Activated naive CD4-positive, alpha-beta T cell treated with anti-CD3 and anti-CD28 coated beads for 36 hours (primary cell): ENCODE measurements at places on chromosomes 16 and 17. TPM values are rescaled to one million over a fixed set of nuclear protein-coding genes. Genes with fewer than 3 reads are reported as not detected.

ABCA10 gene
- total RNA-seq: 0.07 TPM

VAT1 gene
- total RNA-seq: 32.6 TPM

MEIOB gene
- 0.76 TPM for total RNA-seq

TP53TG3E gene
- not detected for total RNA-seq

TBC1D3G gene
- total RNA-seq: not detected

DNA sequence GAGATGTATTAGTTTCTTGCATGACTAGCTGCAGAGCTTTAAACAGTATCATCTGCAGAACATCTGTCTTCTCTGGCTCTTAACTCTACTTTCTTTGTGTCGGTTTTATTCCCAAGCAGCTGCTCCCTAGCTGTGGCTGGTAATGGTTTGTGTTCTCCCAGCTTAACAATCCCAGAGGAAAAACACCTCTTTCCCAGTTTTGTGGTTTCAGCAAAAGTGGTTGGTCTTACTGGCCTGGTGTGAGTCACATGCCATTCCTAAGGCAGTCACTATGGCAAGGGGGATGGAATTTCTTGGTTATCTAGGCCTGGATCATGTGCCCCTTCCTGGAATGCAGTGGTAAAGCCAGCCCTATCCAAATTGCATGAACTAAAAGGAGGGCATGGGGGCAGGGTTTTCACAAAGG lies 27.5 kb downstream of the OMG start:
- H3K4me1 ChIP-seq: no peaks in the 10 kb centered on the region
- no peaks in the 10 kb centered on the region for H3K27me3 ChIP-seq
- H3K4me3 ChIP-seq: no peak overlapping the region
- peaks cover 11% of the 10 kb centered on the region for H3K36me3 ChIP-seq
- no peak for DNase-seq
- H3K27ac ChIP-seq: no peak overlapping the region

- H3K27ac ChIP-seq: no peak overlapping the region
- no peak overlapping the region for H3K4me3 ChIP-seq
These were observed 170.5 kb downstream of the C16orf95 start for GRCh38 chr16:87146676-87147075.

- no peak for DNase-seq
- no peaks in the 10 kb centered on the region for H3K27me3 ChIP-seq
- H3K36me3 ChIP-seq: no peaks in the 10 kb centered on the region
- no peak overlapping the region for H3K4me3 ChIP-seq
- no peak overlapping the region for H3K27ac ChIP-seq
- H3K4me1 ChIP-seq: peaks cover 16% of the 10 kb centered on the region
These were observed 6.4 kb upstream of the ARHGAP27 start for GRCh38 chr17:45438931-45439610.

- H3K27ac ChIP-seq: no peak overlapping the region
- H3K36me3 ChIP-seq: peaks cover 17% of the 10 kb centered on the region
- no peaks in the 10 kb centered on the region for H3K27me3 ChIP-seq
These were observed 115.8 kb downstream of the SMG6 start for GRCh38 chr17:2187758-2188157.

- peaks cover 27% of the 10 kb centered on the region for H3K36me3 ChIP-seq
- H3K4me3 ChIP-seq: peak within 1 kb of the TSS; percentile 92
- H3K27ac ChIP-seq: peak within 1 kb of the TSS; percentile 97
- H3K27me3 ChIP-seq: no peaks in the 10 kb centered on the region
These were observed at the start of gene SUMO2 for GRCh38 chr17:75182569-75183436. TSS of gene SUMO2 (minus strand) at chr17:75182959. CDS start at chr17:75182834, 125 bp downstream.

DNA sequence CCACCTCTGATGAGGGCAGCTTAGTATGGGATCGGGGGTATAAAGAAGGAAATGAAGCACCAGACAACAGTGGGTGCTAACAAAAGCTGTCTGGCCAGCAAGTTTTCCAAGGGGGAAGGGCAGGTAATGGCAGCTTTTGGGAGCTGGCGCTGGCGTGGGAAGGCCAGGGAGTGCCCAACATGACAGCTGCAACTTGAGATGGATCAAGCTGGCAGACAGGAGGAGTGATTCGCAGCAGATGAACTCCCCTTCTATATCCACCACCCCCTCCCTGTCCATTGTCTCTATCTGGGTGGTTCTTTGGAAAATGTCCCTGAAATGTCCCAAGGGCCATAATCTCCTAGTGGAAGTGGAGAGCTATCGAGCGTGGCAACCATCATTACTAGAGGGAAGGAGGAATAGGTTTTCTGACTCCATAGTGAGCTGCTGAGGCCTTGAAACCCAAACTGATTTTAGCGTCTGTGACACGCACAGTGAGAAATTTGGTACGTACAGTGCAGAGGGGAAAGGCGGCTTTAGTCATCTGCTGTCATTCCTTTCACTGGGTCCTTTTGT lies 4.8 kb upstream of the INPP5K start:
- no peak for DNase-seq
- H3K27me3 ChIP-seq: no peaks in the 10 kb centered on the region
- peaks cover 8% of the 10 kb centered on the region for H3K36me3 ChIP-seq
- peaks cover 14% of the 10 kb centered on the region for H3K4me1 ChIP-seq
- no peak overlapping the region for H3K27ac ChIP-seq

- peaks cover 49% of the 10 kb centered on the region for H3K4me1 ChIP-seq
- no peaks in the 10 kb centered on the region for H3K27me3 ChIP-seq
- peak overlapping the region; percentile 87 for H3K4me3 ChIP-seq
- DNase-seq: peak; percentile 30
- peak overlapping the region; percentile 88 for H3K27ac ChIP-seq
- H3K36me3 ChIP-seq: peaks cover 23% of the 10 kb centered on the region
These were observed 536 bp downstream of the TMC6 start for GRCh38 chr17:78127888-78128550.

DNA sequence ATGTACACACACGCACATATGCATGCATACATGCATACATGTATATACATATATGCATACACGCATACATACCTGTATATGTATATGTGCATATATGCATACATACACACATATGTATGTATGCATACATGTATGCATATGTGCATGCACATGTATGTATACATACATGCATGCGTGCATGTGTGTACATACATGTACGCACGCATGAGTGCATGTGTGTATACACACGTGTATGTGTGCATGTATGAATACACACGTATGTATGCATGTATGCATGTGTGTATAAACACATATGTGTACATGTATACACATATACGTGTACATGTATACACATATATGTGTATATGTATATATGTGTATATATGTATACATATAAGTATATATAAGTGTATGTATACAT lies 28.5 kb upstream of the DLX3 start:
- H3K36me3 ChIP-seq: no peaks in the 10 kb centered on the region
- H3K27me3 ChIP-seq: peaks cover 14% of the 10 kb centered on the region
- H3K4me3 ChIP-seq: no peak overlapping the region
- no peak overlapping the region for H3K27ac ChIP-seq
- no peak for DNase-seq

DNA sequence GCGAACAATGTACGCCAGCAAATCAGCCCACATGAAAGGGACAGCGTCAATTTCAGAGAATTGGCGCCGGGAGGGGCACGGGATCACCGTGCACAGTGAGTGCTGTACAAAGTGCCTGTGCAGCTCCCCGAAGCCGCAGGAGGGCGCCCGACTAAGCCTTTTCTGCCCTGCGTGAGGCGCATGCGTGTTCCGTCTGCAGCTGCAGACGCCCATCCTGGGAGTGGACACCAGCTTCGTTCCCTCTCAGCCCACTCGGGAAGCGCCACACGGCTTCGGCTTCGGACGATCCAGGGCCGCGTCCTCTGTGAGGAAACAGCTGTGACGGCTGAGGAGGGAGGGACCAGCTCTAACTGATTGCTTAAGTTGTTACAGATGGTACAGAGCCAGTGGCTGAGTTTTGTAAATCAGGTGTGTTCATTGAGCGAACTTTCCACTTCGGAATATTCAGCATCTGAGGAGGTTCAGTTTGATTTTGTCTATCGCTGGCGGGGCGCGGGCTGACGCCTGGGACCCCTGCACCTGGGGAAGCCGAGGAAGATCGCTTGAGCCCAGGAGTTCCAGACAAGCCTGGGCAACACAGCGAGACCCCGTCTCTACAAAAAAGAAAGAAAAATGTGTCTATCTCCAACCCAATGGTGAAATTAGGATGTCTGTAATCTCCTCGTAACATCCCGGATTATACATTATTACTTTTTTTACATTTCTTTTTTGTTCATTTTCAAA lies 15.4 kb upstream of the ZNF287 start:
- peak; percentile 98 for DNase-seq
- H3K4me1 ChIP-seq: peaks cover 17% of the 10 kb centered on the region
- H3K27ac ChIP-seq: peak overlapping the region; percentile 87
- H3K4me3 ChIP-seq: peak overlapping the region; percentile 78
- peaks cover 14% of the 10 kb centered on the region for H3K27me3 ChIP-seq
- no peaks in the 10 kb centered on the region for H3K36me3 ChIP-seq

DNA sequence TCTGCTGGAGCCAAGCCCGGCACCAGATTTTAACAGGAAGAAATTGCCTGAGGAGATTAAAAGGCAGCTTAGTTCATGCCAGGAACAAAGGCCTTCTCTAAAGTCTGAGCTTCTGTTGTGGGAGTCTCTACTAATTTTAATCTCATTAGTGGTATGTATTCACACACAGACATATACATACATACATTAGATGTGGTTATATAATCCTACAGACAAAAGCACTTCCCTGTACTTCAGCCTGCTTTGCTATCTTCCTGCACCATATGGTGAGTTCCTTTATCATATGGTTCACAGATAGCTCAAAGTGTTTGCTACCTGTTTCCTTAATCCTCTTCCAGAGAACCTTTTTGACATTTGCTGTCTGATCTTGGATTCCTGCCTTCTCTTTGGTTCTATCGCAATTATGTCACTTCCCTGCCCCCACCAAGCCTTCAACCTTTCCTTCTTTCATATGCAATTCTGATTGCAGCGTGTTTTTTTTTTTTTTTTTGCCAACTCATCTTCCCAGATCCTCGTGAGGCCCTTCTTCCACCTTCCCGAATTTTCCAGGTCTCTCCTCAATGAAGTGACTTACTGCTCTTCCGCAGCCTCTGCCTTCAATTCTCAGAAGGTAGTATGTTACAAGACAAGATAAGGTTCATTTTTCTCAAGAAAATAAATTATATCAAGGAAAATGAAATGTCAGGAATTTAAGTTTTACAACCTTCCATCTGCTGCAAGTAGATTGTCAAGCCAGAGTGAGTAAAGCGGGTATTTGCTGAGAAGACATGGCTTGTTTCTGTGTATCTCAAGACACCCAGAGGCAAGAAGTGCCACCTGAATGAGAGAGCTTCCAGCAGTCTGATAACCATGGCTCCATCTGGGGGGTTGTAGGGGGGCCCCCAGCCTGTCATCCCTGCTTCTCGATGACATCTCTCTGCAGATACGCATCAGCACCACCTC lies 120.2 kb upstream of the CACNG3 start:
- no peak overlapping the region for H3K4me3 ChIP-seq
- no peak overlapping the region for H3K27ac ChIP-seq
- peaks cover 10% of the 10 kb centered on the region for H3K36me3 ChIP-seq
- no peaks in the 10 kb centered on the region for H3K27me3 ChIP-seq
- peaks cover 33% of the 10 kb centered on the region for H3K4me1 ChIP-seq
- DNase-seq: no peak

DNA sequence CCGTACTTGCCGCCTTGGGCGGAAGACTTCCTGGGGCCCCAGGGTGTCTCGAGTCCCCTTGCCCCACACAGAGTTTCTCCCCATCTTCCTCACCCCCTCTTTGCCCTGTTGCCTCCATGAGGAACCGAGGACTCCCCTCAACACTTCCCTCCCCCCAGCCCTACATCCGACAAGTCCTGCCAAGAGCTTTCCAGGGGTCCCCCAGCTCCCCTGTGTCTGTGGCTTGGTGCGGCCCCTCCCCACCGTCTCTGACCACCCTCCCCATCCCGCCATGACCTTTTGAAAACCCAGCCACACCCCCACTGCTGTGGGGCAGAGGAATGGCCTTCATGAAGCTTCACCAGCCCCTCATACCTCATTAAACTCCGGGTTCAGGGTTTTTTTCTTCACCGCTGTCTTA lies 11.4 kb downstream of the SCGB1C2 start:
- H3K4me3 ChIP-seq: no peak overlapping the region
- H3K4me1 ChIP-seq: no peaks in the 10 kb centered on the region
- DNase-seq: no peak
- no peak overlapping the region for H3K27ac ChIP-seq
- no peaks in the 10 kb centered on the region for H3K27me3 ChIP-seq
